ENCODE measurements at places on chromosomes 6 and 20.
A peak's percentile ranks its signal among the peaks of the same experiment; 100 is the strongest.

GRCh38 chr6:40794586-40794985, 207.4 kb upstream of the LRFN2 start:
- no peak for DNase-seq

DNA sequence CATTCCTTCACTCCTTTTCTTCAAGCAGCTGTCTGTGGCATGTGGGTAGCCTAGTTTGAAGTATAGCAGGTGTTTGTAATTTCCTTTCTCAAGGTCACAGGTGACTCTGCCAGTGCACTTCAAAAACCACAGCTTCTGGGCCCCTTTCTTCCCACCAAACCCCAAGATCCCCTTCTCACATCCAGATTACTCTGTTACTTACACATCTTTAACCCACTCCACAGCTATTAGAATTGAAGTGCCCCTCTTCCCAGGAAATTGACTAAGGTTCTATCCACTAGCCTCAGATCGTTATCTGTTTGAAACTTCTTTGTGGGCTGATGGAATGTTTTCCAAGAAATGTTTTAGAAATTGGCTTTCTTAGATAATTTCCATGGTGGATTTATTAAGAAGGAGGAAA, 150.8 kb downstream of the AHI1 start:
- no peak for DNase-seq

DNA sequence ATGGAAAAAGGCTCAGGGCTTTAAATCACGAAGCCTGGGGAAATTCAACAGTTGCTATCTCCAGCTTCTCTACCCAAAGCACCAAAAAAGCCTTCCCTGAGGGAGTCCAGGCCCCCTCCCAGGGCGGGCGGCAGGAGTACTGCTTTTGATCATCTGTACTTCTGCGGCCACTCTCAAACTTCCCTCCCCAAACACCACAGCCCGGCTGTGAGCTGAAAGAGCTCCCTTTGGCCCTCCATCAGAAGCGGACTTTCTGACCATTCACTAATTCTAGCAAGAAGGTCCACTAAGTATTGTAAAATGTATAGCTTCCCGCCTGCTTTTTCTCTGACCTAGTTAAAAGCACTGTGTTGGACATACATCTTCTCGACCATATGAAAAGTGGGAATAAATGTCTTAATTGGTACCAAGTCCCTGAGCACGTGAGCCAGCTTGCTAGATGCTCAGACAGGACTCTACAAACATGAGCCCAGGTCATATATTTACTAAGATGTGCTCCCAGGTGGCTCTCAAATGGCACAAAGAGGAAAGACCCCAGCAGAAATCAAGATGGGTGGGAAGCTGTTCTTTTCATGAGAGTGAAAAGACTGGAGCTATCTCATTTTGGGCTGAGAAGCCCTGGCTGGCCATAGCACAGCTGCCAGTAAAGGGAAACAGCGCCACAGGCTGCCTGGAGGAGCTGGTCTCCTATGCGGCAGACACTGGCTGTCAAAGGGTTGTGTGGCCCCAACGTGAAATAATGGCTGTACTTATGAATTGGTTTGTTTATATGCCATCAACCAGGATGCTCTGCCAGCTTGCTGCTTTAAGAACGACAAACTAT, 58.6 kb downstream of the GFOD1 start:
- no peak for DNase-seq

DNA sequence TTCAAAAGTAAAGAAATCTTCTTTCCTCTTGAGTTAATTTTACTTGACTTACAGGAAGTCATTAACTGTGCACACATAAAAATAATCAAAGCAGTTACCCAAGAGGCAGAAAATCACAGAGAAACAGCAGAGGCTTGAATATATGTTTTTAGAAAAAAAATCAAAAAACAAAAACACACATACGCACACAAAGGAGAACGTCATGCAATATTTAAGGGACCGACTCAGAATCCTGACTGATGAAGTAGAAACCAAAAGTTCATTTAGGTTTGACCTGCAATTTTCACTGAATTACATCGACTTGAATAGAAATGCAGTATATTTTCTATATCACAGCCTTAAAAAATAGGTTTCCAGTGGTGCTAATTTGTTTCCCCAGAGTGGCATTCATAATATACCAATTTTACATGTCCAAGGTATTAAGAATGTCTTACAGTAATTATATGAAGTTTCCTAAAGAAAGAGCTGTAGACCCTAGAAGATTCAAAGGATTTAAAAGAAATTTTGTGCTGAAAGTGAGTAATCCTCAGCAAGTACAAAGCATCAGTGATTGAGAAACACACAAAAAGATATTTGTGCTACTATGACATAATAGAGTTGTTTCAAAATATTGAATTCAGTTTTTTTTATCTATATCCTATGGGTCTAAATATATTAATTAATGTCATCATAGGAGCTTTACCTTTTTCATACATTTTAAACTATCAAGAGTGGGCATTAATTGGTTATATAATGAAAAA, 358.5 kb upstream of the RUNX2 start:
- DNase-seq: no peak

GRCh38 chr20:41131594-41132387, 5.6 kb upstream of the PLCG1 start:
- no peak for DNase-seq

- DNase-seq: peak; percentile 71
Observed at GRCh38 chr20:373171-373890, 7.2 kb upstream of the TRIB3 start.

DNA sequence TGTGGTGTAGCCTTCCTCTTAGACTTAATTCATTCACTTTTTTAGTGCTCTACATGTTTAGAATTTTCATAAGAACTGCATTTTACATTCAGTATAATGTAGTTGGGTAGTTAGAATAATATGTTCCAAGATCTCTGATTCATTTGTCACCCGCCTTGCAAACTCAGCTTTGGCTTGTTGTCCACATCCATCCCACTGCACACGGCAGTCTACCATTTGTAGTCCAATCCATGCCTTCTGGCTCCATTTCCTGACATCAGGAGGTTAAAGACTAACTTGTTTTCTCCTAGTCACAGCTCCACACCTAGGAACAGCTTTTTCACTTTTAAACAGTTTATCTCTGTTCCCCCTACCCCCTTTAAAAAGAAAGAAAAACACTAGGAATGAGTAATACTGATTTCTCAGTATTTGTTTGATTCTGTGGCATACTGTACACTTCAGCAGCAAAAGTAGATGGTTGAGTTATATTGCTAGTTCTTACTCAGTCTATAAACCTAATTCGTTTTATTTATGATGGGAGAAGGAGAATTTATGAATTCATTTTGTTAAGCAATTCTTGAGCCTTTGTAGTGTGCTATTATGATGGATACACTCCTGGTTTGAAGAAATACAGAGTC, 180.9 kb downstream of the ARID1B start:
- no peak for DNase-seq

- DNase-seq: no peak
Observed at GRCh38 chr6:1702580-1703051, 92.9 kb downstream of the FOXC1 start.

- DNase-seq: no peak
Observed at GRCh38 chr6:98136333-98136732, 698.0 kb upstream of the POU3F2 start.

DNA sequence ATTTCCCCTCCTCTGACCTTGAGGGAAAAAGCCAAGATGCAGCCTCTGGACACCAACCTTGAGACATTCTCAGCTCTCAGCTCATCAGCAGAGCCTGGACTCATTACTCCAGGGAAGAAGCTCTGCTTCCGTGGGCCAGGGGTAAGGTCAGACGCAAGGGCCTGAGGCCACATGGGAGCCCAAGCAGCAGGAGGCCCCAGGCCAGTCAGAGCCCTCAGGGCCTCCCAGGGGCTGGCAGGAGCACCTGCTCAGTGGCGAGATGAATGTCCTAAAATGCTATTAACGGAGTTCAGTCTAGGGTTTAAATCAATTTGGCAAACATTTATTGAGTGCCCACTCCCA, 208.6 kb downstream of the ERMARD start:
- peak; percentile 14 for DNase-seq

DNA sequence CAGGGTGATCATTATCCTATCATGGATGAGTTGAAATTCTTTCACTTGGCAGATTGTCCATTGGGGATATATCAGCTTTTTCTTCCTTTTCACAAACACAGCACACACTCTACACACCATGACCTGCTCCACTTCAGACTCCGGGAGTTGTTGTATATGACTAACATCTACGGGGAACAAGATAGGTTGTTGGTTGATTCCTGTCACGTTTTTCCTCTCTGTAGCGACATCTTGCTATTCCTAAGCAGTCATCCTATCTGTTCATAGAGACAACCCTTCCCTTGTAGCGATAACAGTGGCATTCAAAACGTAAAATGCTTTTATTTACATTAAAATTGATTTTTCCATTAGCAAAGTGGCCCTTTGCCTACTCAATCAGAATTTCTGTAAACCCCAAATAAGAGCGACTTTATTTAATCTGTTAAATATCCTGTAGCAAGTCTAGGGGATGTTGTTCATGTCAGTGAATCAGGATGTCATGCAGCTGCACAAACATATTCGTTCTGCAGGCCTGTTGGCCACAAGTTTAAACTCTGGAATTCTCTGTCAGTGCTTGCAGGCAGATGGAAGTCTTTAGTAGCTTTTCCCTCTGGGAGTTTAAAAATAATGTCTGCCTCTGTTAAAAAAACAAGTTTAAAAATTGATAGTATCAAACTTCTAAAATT, 23.1 kb downstream of the PHACTR2 start:
- DNase-seq: no peak

DNA sequence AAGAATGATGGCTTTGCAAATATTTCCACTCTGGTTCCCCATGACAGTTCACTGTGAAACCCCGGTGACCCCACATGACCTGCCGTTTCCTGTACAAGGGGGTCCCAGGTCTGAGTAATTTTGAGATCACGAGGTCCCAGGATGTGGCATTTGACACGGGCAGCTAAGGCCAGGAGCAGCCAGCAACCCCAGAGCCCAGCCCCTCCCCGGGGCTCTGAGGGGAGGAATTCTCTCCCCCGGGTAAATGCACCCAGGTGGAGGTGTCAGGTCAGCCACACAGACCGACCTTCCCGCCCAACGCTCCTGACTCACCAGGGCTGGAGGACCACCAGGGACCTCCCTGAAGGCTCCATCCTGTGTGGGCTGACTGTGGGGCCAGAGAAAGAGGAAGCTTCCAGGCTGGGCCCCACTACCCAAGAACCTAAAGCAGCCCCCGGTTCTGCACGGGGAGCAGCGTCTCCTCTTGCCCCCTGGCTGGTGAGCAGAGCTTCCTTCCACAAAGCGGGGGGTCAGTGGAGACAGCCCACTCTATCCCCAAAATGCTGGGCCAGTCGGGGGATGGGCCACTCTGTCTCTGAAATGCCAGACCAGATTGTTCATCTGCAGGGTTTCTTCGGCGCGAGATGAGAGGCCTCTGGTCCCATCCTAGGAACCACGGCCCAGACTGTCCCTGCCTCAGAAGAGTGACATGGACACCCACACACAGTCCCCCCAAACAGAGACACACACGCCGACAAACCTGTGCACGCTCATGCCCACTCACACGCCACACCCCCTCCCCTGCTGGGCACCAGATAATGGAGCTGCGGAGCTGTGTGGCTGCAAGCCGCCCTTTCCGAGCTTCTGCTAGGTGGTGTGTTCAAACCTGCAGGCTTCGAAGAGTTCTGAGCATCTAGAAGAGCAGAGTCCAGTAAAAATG, 23.4 kb upstream of the SLCO4A1 start:
- peak; percentile 64 for DNase-seq

GRCh38 chr6:48744948-48745347, 634.0 kb upstream of the PTCHD4 start:
- DNase-seq: no peak

GRCh38 chr6:148892247-148892646, 145.4 kb downstream of the UST start:
- no peak for DNase-seq

DNA sequence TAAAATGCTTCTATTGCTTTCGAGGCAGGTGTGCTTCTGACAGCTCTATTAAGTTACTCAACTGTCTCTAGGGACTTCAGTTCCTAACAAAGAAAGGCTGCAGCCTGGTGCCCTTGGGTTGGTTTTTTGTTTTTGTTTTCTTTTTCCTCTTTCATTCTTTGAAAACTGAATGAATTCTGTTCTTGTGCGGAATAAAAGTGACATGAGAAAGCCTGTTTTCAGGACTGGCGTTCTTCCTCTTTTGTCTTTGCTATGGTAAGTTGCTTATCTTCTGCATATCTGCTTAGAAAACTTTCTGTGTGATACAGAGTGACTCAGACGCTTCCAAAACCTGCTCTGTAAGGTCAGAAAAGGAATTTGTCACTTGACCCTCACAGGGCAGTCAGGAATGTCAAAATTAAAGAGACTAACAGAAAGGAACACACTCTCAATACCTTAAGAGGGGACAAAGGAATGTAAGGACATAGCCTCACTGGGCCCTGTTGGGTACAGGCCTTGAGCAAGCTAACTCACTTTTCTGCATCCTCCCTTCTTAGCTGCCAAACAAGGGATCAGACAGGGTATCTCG, 56.2 kb upstream of the NHSL1 start:
- no peak for DNase-seq

DNA sequence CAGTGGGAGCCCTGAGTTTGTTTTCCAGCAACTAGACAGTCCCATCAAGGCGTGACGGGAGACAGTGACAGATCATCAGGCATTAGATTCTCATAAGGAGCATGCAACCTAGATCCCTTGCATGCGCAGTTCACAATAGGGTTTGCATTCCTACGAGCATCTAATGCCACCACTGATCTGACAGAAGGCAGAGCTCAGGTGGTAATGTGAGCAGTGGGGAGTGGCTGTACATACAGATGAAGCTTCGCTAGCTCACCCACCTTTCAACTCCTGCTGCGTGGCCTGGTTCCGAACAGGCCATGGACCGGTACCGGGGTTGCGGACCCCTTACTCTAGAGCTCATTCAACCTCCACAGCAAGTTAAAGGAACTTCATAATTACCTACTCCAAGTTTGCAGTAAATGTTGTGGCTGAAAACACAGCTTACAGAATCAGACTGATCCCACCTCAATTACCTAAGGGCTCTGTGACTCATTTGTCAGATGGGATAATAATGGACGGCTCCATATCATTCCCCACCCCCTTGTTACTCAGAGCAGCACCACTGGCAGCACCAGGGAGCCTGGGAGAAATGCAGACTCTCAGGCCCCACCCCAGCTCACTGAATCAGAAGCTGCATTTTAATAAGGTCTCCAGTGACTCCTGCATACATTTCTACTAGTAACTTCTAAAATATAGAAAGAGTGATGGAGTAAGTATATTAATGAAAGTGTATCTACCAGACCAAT, 15.7 kb downstream of the PXMP4 start:
- DNase-seq: no peak

DNA sequence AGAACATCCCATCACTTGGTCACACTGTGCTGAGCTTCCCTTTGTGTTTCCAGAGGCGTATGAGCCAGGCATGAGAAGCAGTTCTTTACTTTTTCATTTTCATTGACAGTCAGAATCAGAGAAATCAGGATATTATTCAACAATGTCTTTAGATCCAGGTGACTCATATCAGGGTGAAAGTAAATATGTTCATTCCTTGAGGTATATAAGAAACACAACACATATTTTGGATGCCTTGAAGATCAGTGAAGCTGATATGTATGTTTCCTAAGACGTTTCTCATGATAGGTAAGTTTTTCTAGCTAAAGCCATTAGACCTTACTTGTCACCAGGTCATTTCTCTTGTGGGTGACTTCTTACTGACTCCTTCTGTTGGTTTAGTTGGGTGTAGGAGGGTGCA, 505.6 kb downstream of the CDH26 start:
- no peak for DNase-seq
